ENCODE measurements at places on chromosomes 2 and 18.
A peak's percentile ranks its signal among the peaks of the same experiment; 100 is the strongest.

GRCh38 chr18:26926066-26926675 lies 60.7 kb upstream of the AQP4 start:
- no peak for DNase-seq

GRCh38 chr2:101232770-101233169 lies 19.9 kb upstream of the CNOT11 start:
- DNase-seq, result no peak

DNA sequence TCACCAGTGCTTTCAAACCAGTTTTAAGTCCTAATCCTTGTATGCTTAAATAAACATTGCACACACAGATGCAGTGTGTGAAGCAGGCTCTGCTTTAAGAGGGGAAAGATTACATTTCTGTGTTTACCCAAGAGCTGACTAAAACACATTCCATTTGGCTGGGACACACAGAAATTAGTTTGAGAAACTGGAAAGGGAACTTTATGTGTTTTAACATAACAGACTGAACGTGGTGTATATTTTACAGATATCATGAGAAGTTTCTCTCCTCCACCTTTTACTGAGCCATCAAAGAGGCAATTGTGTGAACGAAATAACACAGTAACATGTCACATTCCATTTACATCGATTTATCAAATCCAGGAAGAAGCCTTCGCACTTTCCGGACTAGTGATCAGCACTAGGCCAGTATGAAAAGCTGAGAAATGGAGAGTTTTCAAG lies 121.8 kb downstream of the MAIP1 start:
- DNase-seq, result peak; percentile 57

- DNase-seq, result no peak
Observed at GRCh38 chr18:40469851-40470250, 1485.2 kb upstream of the PIK3C3 start.

DNA sequence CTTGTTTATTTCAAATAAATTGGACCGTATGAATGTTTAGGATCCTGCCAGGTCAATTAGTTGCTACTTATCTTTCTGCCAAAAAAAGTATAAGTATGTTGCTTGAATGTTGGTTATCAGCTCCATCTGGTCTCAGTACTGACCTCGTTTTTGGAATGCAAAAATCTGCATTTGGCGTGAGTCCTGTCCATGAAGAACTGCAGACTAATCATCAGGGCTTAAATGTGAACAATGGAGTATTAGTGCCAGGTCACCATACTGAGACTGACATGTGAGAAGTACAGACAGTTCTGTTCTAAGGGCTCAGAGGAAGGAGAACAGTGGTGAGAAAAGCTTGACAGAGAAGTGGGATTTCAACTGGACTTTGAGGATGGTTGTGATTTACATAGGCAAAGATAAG lies 393.1 kb upstream of the SLC14A2 start:
- DNase-seq, result no peak

- no peak for DNase-seq
Observed at GRCh38 chr2:225289659-225290058, 109.9 kb upstream of the NYAP2 start.

DNA sequence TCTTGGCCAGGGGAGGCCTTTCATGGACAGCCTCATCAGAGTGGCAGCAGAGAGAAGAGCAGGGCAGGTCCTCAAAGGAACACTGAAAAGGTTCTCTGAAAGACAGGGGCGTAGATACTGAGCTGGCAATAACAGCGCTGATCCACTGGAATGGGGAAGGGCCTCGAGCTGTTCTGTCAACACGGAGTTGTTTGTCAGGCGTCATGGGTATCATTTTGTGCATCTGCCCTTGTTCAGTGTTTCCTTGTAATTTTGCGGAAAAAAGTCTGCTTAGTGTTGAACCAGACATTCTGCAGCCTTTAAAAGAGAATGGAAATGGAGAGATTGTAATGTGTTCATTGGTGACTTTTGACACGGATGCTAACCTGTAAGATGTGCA lies 21.5 kb downstream of the AGAP1 start:
- no peak for DNase-seq

- no peak for DNase-seq
Observed at GRCh38 chr2:45524016-45524415, 87.1 kb downstream of the SRBD1 start.

- DNase-seq, result no peak
Observed at GRCh38 chr2:41903474-41904135, 144.2 kb upstream of the PKDCC start.

DNA sequence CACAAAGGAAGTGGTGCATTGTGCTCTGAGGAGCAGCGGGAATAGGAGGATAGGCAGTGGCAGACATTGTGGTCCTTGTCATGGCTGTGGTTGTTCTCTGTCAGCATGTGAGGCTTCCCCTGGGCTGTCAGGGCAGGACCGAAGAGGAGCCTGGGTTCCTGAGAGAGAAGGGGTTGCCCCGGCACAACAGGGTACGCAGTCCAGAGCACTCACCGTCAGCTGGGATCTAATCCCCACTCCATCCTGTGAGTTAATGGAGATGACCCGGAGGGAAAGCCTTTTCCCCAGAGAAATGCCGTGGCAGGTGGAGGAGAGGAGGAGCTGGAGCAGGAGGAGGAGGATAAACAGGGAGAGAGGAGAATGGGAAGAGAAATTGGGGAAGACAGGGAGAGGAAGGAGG lies 396.7 kb upstream of the HS6ST1 start:
- DNase-seq, result no peak

GRCh38 chr2:147096671-147097070 lies 748.2 kb upstream of the ACVR2A start:
- DNase-seq, result no peak

- DNase-seq, result no peak
Observed at GRCh38 chr2:73112913-73113854, at the start of gene RAB11FIP5. Gene RAB11FIP5, minus strand, starts transcription at chr2:73112948. Its CDS starts 171 bp downstream, at chr2:73112777.

GRCh38 chr18:51235009-51235789 lies 37.7 kb upstream of the MEX3C start:
- DNase-seq, result peak; percentile 19

- DNase-seq, result no peak
Observed at GRCh38 chr2:28678944-28679343, 72.7 kb upstream of the PPP1CB start.

DNA sequence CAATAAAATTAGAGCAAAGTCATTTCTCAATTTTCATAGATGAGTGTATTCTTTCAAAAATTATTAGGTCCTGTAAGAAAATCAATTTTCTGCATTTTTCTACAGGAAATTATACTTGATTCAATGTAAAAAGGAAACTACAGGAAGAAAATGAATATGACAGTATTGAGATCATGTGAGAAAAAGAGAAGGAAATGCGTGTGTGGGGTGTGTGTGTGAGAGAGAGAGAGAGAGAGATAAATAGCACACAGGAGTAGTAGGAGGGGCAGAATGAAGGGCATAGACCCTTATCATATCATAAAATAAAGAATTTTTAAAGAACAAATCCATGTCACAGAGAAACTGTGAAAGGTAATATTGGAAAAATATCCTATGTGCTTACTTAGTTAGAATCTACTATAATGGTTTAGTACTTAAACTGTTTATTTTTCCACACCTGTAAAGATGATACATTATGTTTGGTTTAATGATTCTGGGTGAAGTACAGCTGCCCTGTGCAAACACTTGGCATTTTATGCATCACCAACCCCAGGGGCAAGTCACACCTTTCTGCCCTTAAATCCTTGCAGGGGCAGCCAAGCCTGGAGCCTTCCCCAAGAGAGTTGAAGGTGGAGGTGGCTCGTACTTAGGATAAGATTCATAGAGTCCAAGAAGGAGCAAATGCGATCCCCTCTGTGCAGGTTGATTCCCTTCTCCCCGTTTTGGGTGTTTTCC lies 276.4 kb downstream of the TGIF1 start:
- no peak for DNase-seq

DNA sequence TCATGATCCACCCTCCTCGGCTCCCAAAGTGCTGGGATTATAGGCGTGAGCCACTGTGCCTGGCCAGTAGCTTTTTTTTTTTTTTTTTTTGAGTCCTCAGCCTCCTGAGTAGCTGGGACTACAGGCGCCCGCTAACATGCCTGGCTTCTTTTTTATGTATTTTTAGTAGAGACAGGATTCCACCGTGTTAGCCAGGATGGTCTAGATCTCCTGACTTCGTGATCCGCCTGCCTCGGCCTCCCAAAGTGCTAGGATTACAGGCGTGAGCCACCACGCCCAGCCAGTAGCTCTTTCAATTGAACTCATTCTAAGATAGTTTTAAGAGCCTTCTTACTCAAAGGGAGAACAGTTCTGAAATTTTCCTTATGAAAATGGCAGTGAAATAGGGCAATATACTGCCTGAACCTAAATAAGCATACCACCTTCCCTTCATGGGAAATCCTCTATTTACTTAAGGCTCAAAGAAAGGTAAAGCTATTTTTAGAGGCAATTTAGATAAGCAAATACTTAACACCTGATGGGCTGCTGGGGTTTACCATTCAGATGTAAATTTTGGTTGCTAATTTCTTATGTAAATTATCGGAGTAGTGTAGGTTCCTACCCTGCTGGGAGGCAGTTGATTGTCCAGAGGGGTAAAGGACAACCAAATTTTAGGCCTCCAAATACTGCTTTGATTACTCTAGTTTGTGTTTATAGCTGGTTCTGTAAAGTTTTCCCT lies 144.7 kb downstream of the GREB1L start:
- DNase-seq, result no peak

- DNase-seq, result no peak
Observed at GRCh38 chr2:42927334-42928160, 135.2 kb upstream of the HAAO start.

DNA sequence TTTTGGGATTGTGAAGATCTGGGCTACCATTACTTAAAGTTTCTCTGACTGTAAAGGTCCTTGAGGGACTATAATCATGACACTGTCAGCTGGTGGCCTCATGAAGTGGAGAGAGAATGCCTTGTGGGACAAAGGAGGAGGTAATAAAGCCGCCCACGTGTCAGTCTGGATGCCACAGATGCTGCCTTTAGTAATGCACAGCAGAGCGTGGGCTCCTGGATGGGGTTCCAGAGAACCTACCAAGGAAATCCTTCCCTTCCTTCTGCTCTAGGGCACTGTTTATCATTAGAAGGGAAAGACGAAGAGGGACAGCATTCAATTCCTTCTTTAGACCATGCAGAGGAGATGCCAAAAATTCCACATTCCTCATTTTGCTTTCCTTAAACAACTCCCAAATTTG lies 63.5 kb downstream of the COL5A2 start:
- DNase-seq, result no peak

- DNase-seq, result no peak
Observed at GRCh38 chr18:37869051-37869450, 303.5 kb upstream of the CELF4 start.

- no peak for DNase-seq
Observed at GRCh38 chr2:58992062-58992706, 751.1 kb upstream of the FANCL start.

DNA sequence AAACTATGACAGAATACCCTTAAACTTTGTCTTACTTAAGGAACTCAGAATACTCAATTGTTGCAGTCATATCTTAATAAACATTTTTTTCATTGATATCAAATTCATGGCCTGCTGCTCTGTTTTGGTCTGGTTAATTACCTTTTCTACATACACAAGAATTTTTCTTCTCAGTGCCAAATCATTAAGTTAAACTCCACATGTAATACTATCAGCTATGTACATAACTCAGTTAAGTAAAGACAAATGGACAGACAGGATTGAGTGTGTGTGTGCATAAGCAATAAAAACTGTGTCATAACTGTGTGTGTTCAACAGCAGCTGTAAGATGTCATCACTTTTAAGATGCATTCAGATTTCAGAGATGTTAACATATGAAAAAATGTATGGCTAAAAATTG lies 34.4 kb downstream of the VRK2 start:
- no peak for DNase-seq

DNA sequence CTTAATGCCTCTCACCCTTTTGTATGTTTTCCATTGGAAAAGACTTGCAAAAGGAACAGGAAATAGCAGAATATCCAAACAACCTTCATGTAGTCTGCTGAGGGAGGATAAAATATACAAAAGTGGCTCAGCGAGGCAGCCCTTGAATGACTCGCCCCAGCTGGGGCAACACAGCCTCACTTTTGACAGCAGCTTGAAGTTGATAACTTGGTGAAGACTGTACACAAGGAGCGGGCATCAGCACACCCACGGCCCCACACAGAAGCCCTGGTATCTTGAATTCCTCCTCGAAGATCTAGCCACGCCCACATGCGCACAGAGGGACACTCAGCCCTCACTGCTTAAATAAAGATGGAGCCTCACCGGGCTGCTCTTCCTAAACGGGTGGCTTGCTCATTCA lies 161.0 kb downstream of the IRS1 start:
- DNase-seq, result no peak

- no peak for DNase-seq
Observed at GRCh38 chr18:56522816-56523215, 115.6 kb downstream of the TXNL1 start.

GRCh38 chr2:14583059-14583458 lies 49.5 kb upstream of the LRATD1 start:
- DNase-seq, result no peak

GRCh38 chr2:121771976-121772742 lies 16.7 kb downstream of the TSN start:
- DNase-seq, result no peak

GRCh38 chr2:71830497-71831192 lies 317.0 kb downstream of the CYP26B1 start:
- no peak for DNase-seq

GRCh38 chr2:66239655-66240054 lies 195.3 kb upstream of the MEIS1 start:
- no peak for DNase-seq

DNA sequence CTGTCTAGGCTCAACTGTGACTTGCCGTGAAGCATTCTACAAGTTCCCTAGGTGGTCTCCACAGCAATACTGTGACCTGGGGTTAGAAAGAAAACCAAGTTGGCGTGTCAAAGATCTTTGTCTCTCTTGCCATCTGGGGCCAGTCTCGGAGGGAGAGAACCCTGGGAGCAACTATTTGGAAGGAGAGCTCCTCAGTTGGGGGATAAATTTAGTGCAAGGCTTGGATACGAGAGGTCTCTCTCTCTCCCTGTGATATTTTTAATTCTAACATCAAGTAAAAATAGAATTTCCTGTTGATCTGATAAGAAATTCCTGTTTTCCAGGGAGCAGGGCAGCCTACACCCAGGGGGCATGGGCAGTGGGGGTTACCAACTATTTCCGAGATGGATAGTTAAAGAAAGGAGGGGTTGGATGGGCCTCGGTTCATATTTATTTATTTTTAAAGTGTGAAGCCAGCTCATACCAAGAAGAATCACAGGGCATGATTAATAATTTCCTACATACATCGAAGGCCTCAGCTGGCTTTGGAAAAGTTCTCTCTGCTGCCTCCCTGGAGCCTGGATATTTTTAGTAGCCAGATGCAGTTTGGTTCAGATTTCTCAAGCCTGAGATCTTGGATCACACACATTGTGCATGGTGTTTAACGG lies 62.8 kb downstream of the EHD3 start:
- no peak for DNase-seq

DNA sequence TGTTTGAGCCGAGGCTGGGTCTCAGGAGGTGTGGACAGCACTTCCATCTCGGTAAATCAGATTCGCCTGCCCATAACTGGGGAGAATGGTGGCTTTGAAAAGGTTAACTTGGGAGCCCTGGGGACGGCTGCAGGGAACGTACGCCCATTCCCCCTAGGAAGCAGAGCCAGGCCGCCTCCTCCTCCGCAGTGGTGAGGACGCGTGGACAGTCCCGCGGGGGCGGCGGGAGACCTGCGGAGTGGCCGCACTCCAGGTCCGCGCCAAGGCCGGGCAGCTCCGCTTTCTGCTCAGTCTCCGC lies 845 bp upstream of the MYCN start:
- no peak for DNase-seq

GRCh38 chr2:28276076-28276618 lies 116.5 kb upstream of the FOSL2 start:
- DNase-seq, result peak; percentile 98

- no peak for DNase-seq
Observed at GRCh38 chr2:149658553-149658952, 71.0 kb upstream of the MMADHC start.
